IPS-NIHi11 (cell line): ENCODE measurements at places on chromosomes 2 and 18.

GRCh38 chr2:111716905-111717775, 166.9 kb downstream of the ANAPC1 start:
- DNase-seq: no peak

DNA sequence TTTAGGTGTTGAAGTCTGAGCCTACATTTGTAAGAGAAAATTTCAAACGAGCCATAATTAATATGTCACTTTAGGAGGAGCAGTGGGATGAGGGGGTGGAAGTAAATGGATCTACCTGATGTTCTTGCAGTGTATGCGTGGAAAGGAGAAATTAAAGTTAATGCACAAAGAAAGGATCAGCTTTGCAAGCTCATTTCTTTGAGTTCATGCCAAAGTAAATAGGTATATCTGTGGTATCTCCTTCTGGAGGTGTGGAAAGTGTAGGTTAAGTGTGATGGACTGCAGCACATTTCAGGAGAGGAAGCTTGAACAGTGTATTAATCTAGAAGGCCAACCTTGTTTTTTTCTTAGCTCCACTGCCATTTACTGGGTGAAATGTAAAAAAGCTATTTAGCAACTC, 307.5 kb upstream of the ZEB2 start:
- DNase-seq: no peak

GRCh38 chr2:219830353-219830738, 202.9 kb downstream of the SLC4A3 start:
- no peak for DNase-seq

DNA sequence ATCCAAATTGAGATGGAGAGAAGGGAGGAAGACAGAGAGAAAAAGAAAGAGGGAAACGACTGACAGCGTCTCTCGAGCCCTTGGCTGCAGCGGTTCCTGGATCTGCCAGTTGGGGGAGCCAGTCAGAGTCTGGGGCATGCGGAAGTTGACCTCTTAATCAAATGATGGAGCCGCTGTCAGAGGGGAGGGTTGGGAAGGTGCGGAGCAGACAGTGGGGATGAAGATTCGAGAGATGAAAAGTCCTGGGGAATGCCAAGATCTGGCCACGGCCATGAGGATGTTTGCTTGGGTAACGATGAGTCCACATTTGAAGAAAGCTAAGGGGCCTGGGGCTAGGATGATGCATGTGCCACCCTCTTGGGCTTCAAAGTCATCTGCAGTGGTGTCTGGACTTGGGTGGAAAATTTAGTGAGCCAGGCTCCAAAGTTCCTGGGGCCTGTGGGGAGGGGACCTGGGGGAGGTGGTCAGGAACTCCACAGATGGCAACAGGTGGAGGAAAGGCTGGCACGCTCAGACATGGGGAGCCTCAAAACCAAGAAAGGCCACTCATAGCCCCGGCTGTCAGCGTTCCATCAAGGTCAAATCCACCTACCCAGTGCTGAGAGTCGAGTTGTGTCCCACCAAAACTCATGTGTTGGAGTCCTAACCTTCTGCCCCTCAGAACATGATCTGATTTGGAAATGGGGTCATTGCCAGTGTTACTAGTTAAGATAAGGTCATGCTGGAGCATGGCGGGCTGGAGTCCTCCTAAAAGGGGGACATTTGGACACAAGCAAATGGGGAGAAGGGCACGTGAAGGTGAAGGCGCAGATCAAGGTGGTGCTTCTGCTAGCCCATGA, 200.1 kb downstream of the NDUFA10 start:
- peak; percentile 51 for DNase-seq

DNA sequence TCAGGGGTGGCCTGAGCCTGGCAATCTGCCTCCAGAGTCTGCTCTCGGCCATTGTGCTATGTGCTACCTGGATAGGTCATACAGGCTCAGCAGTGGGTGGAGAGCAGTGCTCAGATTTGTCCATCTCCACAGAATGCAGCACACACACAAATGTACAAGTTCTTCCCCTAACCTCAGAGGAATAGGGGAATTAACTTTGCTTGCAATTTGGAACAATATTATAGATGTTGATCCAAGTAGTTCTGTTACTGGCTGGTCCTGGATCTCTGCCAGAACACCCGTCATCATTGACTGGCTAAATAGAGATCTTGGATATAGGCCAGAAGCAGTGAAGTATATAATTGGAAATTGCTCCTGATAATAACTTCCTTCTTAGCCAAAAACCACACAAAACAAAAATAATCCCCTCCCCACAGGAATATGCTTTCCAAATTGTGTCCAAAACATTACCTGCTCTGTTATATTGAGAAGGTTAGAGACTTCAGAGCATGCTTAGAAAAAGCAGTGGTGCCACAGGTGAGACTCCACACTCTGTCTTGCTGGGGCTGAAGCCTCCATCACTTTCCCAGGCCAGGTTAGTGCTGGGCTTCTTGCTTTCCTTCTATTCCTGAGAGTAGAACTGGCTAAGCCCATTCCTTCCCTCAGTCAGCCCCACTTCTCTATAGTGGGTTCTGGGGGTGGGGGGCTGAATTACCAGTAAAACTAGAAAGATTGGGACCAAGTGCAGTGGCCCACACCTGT, 38.8 kb downstream of the NCAPH start:
- peak; percentile 22 for DNase-seq

- DNase-seq: no peak
These were observed 7.3 kb downstream of the IL1RN start for GRCh38 chr2:113134717-113135116.

DNA sequence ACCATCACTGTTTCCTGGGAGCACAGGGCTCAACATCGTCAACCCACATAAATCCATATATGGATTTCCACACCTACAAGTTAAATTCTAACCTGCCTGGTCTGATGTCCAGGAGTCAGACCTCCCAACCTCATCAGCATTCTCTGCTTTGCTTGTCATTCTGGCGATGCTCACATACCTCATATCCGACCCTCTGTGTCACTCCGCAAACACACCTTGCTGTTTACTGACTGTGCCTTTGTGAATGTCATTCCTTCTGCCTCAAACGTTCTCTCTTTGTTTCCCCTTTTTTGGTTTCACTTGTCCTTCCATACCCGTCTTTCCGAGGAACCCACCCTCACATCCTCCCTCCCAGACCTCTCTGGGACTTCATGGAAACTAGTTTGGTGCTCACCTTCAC, 187.1 kb downstream of the ACTR3 start:
- no peak for DNase-seq

DNA sequence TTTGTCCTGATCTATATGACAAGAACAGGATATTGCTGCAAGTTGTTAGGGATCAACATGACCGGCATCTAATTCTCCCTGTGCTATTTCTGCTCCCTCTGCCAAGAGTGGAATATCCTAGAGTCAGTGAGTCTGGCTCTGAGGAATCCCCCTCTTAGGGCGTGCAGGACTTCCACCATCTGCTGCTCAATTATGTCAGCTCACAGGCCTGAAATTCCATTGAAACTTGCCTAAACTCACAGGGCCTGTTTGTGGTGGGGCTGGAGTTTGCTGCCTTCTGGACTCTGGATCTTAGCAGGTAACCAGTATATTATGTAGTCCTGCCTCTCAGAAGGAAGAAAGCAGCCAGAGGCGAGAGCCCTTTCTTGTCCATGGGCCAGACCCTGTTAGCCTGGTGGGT, 323.0 kb downstream of the TSN start:
- DNase-seq: no peak

DNA sequence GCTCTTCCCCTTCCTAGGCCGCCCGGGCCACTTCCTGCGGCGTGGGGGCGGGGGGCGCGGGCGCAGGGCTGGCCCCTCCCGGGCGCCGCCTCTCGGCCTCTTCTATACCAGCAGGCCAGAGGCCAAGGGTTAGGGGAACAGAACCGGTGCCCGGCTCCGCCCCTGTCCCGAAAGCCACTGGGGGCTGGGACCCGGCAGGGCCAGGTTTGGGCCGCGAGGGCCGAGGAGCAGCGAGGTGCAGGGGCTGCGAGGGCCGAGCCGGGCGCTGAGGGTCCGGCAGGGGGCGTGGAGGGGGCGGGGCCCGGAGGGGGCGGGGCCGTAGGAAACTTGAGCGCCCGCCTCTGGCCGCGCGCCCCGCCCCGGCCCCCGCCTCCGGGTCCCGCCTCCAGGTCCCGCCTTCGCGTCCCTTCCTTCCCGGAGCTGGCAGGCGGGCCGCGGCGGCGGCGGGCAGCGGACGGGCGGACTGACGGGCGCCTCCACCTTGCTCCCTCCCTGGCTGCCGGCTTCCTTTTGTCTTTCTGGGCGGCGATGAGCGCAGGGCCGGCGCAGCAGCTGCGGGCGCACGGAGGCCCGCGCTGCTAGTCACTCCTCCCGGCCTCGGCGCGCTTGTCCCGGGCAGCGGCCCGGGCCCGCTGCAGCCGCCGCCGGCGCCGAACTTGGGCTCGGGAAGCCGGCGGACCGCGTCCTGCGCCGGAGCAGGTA, at the start of gene HPCAL1:
Gene HPCAL1 (plus strand): TSS at position 426 of the 702 bp plus-strand sequence. CDS start 116,854 bp downstream, outside the sequence.
- DNase-seq: peak; percentile 98

DNA sequence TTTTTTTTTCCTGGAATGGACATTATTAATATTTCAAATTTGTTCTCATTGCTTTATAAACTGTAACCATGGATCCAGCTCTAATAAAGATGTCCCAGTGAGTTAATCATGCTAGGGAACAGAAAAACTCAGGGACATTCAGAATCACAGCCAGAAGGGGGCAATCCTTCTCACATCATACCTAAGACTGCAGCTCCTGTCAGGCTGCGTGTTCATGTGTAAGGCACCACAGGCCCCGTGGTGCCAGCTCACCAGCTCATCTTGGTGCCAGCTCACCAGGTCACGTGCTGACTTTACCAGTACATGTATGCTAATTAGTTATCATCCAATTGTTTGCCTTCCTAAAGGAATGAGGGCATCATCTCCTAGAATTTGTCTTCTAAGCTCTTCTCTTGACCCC, 84.7 kb upstream of the NEDD4L start:
- peak; percentile 66 for DNase-seq

DNA sequence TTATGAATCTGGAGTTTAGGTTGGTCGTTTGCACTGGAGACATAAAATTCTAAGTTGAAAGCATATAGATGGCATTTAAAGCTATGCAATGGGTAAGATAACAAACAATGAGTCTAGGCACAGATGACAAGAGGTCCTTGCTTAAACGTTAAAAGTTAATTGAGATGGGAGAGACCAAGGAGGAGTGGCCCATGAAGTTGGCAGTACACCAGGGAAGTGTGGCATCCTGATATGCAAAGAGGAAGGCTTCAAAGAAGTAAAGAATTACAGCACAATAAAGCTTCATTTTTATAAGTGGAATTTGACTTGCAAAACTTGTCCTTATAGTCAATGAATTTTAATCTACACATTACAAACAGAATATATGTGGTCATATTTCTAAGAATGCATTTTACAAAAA, 23.2 kb downstream of the UPP2 start:
- no peak for DNase-seq

DNA sequence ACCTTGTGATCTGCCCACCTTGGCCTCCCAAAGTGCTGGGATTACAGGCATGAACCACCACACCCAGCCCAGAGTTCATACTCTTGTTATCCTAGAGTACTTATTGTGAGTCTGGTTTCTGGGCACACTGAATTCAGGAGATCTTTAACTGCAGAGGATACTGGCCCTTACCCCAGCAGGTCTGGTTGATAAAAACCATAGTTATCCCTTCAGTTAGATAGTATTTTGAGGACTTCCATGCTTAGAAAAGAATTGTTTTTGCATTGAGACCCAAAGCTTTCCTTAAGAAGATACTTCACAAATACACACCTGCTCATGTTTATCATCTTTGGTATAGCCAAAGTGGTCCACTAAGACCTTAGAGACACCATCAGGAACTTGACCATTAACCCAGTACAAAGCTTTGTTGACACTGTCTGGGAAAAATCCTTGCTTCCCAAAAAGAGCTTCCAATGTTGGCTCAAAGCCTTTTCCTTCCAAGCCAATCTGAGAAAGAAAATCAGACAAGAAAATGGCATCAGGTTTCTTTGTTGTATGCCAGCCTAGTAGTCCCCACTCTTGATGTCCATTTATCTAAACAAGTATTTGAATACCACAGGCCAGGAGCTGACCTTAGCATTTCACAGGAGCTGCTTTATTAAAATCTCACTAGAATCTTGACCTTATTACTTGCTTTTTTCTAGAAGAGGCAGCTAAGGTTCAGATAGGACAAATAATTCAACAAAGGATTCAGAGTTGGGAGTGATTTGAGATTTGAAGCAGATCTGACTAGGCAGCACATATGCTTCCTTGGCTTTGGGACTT, 17.2 kb downstream of the APOB start:
- DNase-seq: no peak

GRCh38 chr2:119760956-119761275, 1.2 kb downstream of the PTPN4 start:
- no peak for DNase-seq

DNA sequence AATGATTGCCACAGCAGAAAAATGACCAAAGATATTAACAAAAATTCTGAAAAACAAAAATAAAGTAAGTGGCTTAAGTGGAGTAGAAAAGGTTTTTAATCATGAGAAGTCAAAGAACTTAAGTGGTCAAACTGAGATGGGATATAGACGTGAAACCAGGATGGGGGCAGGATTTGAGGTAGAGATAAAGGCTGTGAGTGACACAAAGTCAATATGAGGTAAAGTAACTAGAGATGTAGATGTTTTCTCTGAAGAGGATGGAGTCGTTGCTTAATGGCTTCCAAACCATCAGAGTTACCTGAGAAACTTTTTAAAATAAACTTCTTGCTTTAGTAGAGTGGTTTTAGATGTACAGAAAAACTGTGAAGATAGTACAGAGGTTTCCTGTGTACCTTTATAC, 21.2 kb downstream of the ANKRD12 start:
- DNase-seq: no peak

GRCh38 chr2:15251753-15252152, 309.4 kb downstream of the NBAS start:
- no peak for DNase-seq

DNA sequence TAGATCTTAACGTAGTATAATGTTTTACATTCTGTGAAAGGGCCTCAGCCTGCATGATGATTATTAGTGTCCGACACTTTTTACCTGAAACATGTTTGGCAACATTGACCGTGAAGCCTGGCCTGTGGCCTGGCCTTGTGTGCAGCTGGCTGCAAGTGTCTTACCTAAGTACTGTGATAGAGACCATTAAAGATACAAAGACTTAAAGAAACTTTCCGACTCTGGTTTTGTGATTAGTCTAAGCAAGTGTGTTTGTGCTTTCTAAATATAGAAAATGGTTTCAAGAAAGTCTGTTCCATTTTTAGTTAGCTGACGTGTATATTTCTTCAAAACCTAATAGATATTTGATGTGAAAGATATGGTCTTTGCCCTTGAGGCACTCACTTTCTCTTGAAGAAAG, 601.8 kb downstream of the LRP1B start:
- DNase-seq: no peak

DNA sequence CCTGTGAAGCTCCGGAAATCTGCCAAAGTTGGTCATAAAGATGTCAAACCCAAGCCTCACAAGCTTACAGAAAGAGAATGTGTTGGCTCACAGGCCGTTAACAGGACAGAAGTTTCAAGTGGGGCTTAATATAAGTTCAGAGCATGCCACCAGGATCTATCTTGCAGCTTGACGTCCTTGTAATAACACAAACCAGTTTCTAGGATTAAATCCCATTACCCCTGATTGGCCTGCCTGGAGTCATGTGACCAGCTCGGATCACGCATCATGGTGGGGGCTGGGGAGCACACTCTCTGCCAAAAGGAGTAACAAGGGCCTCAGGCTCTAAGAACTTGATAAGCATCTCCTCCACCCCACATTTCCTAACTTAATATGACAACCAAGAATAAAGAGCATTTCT, 38.9 kb upstream of the SCG2 start:
- no peak for DNase-seq
